ENCODE measurements at places on chromosomes 4 and X. TPM values are rescaled to one million over a fixed set of nuclear protein-coding genes. Genes with fewer than 3 reads are reported as not detected.

The P2RY8 gene
- 0.34 TPM for total RNA-seq

The GCNA gene
- total RNA-seq = 1.1 TPM

The RTL9 gene
- total RNA-seq = not detected

The FGD1 gene
- total RNA-seq = 6.0 TPM

The PABPC1L2B gene
- total RNA-seq = not detected

The FAM50A gene
- total RNA-seq = 21.1 TPM

The GPAT3 gene
- total RNA-seq = 4.5 TPM

The ZNF711 gene
- total RNA-seq = 2.9 TPM

DNA sequence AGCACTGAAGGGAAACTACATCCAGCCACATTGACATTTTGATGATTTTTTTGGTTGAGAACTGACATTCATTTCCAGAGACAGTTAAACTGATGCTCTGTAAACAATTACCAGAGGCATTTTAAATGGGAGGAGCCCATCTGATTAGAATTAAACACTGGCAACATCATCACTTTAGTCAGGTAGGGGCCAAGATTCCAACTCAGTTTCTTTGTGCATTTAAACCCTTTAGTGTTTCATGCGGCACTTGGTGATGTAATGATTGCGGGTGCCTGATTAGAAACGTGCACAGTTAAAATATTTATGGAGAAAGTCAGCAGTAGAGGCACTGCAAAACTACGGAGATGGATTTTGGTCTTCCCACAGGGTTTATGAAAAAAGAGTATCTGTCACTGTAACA, 16.1 kb downstream of the TNIP3 start:
- H3K27ac ChIP-seq = no peak overlapping the region
- no peaks in the 10 kb centered on the region for H3K36me3 ChIP-seq
- H3K4me1 ChIP-seq = no peaks in the 10 kb centered on the region
- no peaks in the 10 kb centered on the region for H3K27me3 ChIP-seq

DNA sequence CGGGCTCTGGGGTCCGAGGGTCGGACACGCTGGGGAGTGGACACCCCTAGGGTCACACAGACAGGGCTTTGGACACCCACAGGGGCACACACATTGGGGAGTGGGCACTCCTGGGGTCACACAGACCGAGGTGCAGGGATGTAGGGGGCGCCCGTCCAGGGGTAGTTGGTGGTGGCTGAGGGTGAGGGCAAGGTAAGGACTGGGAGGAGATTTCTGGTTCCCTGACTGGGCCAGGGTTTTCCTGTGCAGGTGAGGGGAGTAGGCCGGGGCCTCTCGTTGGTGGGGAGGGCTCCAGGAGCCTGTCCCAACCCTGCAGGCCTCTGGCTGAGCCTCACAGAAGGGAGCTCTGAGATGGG, 21.9 kb upstream of the WDR45 start:
- no peak for DNase-seq
- H3K4me1 ChIP-seq = no peaks in the 10 kb centered on the region
- H3K4me3 ChIP-seq = peak overlapping the region; percentile 57
- peak overlapping the region; percentile 74 for H3K27ac ChIP-seq
- H3K36me3 ChIP-seq = no peaks in the 10 kb centered on the region

GRCh38 chrX:11180571-11180970, 69.4 kb downstream of the HCCS start:
- no peaks in the 10 kb centered on the region for H3K36me3 ChIP-seq
- H3K27me3 ChIP-seq = no peaks in the 10 kb centered on the region
- no peak overlapping the region for H3K4me3 ChIP-seq
- no peak for DNase-seq
- no peaks in the 10 kb centered on the region for H3K4me1 ChIP-seq

DNA sequence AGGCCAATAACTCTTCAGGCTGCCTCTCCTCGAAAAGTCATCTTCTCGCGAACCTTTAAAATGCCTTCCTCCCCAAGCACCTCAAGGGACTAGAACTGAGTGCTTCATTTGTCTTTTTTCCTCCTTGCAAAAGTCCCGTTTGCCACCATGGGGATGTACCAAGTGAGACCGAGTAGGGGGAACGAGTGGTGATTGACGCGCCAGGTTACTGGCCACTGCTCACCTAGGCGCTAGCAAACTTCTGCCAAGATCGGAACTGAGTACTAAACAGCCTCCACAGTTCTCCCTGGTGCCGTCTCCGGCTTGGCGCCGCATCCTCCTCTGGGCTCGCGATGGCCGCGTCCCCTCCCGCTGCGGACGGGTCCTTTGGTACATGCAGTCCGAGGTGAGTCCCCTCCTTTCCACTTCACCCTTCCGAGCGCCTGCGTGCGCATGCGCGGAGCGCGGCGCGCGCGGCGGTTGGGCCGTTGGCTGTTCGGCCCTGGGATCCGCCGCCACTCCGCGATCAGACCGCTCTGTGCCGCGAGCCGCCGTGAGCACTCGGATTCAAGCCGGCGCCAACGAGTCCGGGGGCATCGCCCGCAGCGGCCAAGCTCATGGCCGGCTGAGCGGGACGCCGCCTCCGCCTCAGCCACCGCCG, at the start of gene CDK16:
Gene CDK16, plus strand, starts transcription at position 402 of the 640 bp plus-strand sequence. CDS start 4,877 bp downstream, outside the sequence.
- H3K4me3 ChIP-seq = peak within 1 kb of the TSS; percentile 91
- peak within 1 kb of the TSS; percentile 96 for H3K27ac ChIP-seq
- peaks cover 14% of the 10 kb centered on the region for H3K4me1 ChIP-seq
- no peak for DNase-seq
- no peaks in the 10 kb centered on the region for H3K27me3 ChIP-seq

DNA sequence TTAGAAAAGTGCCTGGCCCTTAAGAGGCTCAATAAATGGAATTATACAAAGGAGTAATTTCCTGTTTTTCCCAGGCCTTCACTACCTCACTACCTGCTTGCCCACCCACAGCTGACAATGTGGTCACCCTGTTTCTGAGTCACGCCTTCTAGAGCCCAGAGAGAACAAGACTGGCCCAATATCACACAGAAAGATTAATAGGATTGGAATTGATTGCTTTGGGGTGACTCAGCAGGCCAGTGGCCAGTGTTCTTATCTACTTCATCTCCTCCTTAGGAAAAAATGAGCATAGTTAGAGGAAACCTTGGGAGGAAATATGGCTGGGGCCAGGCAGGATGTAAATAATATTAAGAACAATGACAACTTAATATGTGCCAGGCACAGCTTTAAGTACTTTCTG, 4.5 kb upstream of the FGF16 start:
- H3K4me1 ChIP-seq = no peaks in the 10 kb centered on the region
- no peaks in the 10 kb centered on the region for H3K27me3 ChIP-seq
- no peak for DNase-seq
- H3K27ac ChIP-seq = no peak overlapping the region
- no peak overlapping the region for H3K4me3 ChIP-seq

GRCh38 chr4:24965627-24966026, 52.8 kb upstream of the CCDC149 start:
- no peaks in the 10 kb centered on the region for H3K27me3 ChIP-seq
- H3K27ac ChIP-seq = no peak overlapping the region
- no peak for DNase-seq
- no peak overlapping the region for H3K4me3 ChIP-seq
- no peaks in the 10 kb centered on the region for H3K36me3 ChIP-seq

DNA sequence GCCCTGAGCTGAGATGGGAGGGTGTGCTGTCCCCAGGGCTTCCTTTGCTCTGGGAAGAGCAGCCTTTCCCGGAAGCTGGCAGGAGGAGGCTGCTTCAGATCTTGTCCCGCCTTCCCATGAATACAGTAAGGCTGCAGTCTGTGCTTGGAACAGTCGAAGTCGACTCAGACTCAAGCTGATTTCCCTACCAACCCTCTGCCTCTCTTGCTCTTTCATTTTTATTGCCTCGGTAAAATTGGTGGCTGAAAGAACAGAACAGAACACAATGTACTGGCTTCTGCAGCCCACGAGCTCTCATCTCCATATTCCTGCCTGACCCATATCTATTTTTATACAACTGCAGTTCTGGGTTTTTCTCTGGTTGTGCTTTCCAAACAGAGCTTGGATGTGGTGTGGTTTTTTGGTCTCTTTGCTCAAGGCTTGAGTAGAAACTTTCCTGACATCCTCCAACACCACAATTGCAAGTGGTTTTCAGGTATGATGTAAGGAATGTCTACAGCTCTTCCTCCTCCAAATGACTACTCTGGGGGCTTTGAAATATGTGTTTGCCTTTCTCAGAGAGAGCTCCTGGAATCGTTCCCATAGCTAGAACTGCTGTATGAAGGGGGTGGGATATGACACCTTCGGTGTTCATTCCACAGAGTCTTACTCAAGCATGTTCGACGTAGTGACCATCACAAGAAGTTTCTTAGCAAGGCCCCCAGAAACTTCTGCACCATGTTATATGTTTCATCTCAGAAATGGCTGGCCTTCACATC, 61.3 kb downstream of the ENPP6 start:
- H3K4me1 ChIP-seq = peaks cover 5% of the 10 kb centered on the region
- no peak for DNase-seq
- H3K36me3 ChIP-seq = no peaks in the 10 kb centered on the region
- H3K4me3 ChIP-seq = no peak overlapping the region

DNA sequence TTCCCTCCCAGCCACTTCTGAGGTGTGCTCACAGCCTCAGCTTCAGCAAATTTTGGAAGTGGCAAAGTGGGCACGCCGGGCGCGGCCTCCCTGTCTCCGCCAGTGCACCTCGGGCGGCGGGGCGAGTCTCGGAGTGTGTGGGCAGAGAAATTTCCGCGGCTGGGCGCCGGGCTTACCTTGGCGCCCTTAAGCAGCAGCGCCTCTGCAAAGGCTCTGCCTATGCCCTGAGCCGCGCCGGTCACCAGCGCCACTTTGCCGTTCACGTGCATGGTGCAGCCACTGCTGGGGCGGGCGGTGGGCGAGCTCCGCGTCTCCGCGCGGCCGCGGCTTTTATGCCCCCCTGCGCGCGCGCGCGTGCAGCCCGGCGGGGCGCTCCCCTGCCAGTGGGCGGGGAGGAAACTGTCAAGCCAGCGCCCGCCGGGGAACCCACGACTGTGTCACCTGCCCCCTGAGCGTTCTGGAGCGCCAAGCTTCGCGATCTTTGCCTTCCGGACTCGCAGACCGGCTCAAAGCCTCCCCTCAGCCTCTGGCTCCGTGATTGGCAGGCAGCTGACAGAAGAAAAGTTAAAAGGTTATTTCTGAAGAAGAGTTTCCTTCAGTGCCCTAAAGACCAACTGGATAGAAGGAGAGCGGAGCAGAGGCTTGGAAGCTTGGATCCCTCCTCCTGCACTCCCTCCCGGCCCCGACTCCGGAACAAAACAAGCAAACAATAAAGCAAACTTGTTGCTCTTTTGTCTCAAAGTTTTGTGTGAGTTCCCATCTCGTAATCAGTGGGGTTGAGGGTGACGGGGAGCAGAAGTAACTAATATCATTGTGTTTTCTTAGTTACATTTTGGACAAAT, at the start of gene HPGD:
Gene HPGD, minus strand, starts transcription at position 306 of the 842 bp plus-strand sequence. Its CDS starts 37 bp downstream, at position 269.
- peak within 1 kb of the TSS; percentile 90 for H3K27ac ChIP-seq
- peaks cover 7% of the 10 kb centered on the region for H3K4me1 ChIP-seq
- H3K4me3 ChIP-seq = peak within 1 kb of the TSS; percentile 74
- H3K27me3 ChIP-seq = no peaks in the 10 kb centered on the region
- no peak for DNase-seq

DNA sequence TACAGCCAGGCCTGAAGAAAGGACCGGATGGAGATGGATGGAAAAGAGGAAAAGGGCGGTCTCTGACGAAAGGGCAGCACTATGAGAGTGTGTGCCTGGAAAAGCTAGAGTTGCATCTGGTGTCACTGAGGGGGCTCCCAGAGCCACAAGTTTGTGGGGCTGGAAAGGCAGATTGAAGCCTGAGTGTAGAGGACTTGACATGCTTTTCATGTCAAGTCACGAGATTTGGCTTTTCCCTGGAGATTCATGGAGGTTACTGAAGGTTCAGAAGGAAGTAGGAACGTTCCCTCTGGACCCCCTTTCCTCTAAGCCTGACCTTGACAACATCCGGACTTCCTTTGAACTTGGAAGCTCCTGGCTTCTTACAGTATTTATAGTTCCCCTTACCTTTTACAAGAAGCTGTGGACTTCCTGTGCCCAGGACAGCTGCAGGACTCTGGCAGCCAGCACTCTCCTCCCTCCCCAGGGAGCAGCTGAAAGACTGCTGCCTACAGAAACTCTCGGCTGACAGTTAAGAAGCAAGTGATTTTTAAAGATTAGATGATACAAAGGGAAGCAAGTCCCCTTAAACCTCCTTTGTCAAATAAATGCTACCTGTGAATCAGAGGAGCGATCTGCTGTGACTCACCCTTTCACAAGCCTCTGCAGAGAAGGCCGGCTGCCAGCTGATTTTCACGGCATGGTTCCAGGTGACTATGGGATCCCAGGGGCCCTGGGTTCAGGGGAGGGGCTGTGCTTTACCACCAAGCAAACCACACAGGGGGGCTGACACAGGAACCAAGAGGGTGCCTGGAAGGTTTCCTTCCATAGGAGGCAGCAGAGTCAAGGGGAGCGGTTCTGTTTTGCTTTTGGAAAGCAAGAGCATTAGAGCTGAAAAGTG, 72.9 kb upstream of the STIM2 start:
- DNase-seq = no peak
- H3K4me1 ChIP-seq = peaks cover 32% of the 10 kb centered on the region
- H3K27me3 ChIP-seq = peaks cover 90% of the 10 kb centered on the region
- H3K36me3 ChIP-seq = no peaks in the 10 kb centered on the region

GRCh38 chrX:33285550-33285949, 74.2 kb upstream of the DMD start:
- H3K27me3 ChIP-seq = no peaks in the 10 kb centered on the region
- no peak overlapping the region for H3K4me3 ChIP-seq
- H3K36me3 ChIP-seq = no peaks in the 10 kb centered on the region
- H3K4me1 ChIP-seq = no peaks in the 10 kb centered on the region

- H3K27me3 ChIP-seq = no peaks in the 10 kb centered on the region
- no peaks in the 10 kb centered on the region for H3K36me3 ChIP-seq
- no peak overlapping the region for H3K4me3 ChIP-seq
- no peak for DNase-seq
Measured at GRCh38 chrX:51608766-51609165, 9.9 kb downstream of the CENPVL3 start.

DNA sequence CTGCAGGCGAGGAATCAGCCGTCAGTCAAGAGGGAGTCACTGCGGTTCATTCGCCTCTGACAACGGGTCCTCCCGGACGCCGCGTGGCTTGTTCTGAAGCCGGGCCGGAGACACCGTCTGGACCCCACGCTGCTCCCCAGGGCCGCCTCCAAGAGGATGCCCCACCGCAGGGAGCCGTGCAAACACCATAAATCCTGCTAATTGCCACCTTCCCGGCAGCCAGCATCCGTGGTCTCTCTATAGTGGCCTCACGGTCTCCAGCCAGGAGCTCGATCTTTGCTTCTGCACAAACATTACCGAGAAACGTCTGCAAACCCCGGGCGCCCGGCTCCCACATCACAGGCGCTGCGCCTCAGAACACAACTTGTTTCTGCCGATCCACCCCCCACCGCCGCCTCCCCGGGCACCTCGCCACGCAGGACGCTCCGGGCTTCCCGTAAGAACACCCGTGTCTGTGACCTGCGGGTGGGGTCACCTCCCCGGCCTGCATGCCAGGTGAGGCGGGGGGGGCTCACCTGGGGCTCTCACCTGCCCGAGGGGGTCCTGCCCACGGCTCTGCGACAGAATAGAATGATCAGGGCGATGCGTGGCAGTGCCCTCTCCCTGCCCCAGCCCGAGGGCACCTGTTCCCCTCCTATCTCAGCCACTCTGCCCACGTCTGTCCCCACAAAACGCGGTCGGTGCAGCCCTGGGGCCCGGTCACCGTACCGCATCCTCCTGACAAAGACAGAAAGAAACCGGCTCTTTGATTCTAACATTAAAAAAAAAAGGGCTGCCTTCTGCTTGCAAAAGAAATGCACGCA, 32.4 kb upstream of the PPP2R3B start:
- no peak overlapping the region for H3K4me3 ChIP-seq
- H3K27ac ChIP-seq = no peak overlapping the region
- H3K4me1 ChIP-seq = no peaks in the 10 kb centered on the region
- no peak for DNase-seq

- no peak overlapping the region for H3K4me3 ChIP-seq
- H3K27me3 ChIP-seq = no peaks in the 10 kb centered on the region
- no peak for DNase-seq
- H3K36me3 ChIP-seq = no peaks in the 10 kb centered on the region
- H3K27ac ChIP-seq = no peak overlapping the region
- no peaks in the 10 kb centered on the region for H3K4me1 ChIP-seq
Measured at GRCh38 chr4:115272185-115272584, 158.8 kb upstream of the NDST4 start.
